SHP77 treated with DMSO at 0.1 percent for 48 hours (cell line): ENCODE measurements at places on chromosomes 6 and 20.
A peak's percentile ranks its signal among the peaks of the same experiment; 100 is the strongest.

- DNase-seq: no peak
These were observed 29.6 kb downstream of the PSMB1 start for GRCh38 chr6:170523256-170524171.

DNA sequence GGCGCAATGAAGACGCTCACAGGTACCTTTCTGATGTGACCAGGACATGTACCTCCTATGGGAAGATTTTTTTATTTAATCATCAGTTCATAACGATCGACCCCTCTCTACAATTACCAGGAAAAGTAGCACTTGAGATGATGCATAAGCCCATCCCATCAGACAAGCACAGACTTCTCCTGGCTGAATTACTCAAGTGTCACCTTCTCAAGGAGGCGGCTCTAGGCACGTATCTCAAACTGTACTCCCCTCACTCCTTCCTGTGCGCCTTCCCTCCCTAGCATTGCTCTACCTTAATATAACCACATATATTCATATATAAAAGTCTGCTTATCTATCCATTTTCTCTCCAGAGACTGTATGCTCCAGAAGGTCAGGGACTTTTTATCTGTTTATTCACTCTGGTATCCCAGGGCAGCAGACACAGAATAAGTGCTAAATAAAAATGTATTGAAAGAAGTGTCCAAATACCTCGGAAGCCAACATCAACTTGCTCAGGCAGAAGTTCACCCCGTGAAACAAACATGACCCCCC lies 71.5 kb downstream of the CNKSR3 start:
- no peak for DNase-seq

DNA sequence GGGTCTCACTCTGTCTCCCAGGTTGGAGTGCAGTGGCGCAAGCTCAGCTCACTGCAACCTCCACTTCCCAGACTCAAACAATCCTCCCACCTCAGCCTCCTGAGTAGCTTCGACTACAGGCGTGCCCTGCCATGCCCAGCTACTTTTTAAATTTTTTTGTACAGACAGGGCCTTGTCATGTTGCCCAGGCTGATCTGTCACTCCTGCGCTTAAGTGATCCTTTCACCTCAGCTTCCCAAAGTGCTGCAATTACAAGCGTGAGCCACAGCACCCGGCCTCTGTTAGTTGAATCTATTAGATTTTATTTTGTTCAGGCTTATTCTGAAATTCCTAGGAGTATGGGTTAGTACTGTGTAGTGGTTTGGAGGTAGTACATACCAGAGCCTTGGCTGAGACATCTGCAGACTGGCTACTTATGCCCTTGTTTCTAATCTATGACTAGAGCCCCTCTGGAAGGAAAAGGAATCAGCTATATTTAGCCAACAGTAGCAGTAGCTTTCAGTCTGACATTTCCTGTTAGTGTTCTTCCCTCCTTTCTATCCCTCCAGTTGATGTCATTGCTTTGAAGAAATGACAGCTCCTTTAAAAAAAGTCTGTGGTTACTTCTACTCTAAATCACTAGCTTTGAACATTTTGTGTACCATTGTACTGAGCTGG lies 74.4 kb downstream of the ITCH start:
- no peak for DNase-seq

DNA sequence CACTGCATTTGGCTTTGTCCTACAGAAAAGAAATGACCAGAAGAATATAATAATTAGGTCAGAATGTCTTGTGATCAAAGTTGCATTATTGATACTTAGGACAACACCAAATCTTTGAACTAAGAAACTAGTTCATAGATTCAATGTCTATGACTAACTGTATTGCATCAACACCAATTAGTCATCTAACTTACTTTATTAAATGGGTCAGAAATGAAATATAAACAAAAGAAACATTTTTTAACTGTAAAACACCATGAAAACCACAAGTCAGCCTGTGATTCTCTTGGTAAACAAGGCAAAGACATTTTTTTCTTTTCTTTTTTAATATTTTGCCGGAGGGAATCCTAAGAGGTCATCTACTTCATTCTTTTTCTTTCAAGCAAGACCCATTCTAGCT lies 114.1 kb upstream of the HDDC2 start:
- no peak for DNase-seq

DNA sequence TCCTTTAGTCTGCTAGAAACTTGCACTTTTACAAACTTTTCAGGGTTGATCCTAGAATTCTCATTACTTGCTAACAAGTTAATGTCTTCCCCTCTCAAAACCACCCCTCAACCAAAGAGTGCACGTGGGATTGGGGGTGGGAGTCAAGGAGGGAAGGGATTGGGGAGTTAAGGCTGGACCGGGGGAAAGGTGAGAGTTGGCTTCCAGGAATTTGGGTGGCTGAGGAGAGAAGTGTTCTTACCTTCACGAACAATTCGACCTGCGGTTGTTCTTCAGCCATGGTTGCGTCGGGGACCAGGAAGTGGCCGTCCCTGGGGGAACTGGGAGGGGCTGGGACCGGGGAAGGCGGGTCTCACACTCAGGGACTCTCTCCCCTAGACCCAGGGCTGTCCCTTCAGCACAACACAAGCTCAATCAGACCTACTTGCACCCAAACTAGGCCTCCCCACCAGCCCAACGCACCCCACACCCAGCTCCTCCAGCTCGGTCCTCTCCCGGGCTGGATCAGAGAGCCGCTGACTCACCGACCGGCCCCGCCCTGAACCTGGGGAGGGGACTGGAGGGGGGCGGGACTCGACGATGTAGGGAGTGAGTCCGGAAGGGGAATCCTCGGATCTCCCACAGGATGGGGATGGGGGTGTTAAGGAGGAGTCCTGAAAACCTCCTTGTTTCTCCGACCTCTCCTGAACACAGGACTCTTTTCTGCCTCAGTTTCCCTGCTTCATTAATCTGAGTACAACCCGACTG lies at the start of gene CLIC1:
CLIC1 (minus strand) TSS at position 510 of the 747 bp plus-strand sequence; CDS start at position 280, 230 bp downstream.
- DNase-seq: peak; percentile 41

GRCh38 chr6:39073471-39074355 lies 25.1 kb downstream of the GLP1R start:
- DNase-seq: no peak

DNA sequence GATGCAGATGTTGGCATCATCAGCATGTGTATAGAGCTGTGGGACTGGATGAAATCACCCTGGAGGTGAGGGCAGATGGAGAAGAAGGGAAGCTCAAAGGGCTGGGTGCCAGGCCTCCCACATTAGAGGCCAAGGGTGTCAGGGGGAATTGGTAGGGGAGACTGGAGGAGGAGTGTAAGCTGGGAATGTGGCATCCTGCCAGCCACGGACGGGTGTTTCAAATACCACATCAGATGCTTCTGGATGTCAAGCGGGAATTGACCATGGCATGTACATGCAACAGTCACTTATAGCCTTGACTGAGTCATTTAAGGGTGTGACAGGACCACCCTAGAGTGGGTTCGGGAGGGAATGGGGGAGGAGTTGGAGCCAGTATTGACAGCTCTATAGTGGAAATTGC lies 9.6 kb downstream of the ERGIC3 start:
- DNase-seq: no peak

DNA sequence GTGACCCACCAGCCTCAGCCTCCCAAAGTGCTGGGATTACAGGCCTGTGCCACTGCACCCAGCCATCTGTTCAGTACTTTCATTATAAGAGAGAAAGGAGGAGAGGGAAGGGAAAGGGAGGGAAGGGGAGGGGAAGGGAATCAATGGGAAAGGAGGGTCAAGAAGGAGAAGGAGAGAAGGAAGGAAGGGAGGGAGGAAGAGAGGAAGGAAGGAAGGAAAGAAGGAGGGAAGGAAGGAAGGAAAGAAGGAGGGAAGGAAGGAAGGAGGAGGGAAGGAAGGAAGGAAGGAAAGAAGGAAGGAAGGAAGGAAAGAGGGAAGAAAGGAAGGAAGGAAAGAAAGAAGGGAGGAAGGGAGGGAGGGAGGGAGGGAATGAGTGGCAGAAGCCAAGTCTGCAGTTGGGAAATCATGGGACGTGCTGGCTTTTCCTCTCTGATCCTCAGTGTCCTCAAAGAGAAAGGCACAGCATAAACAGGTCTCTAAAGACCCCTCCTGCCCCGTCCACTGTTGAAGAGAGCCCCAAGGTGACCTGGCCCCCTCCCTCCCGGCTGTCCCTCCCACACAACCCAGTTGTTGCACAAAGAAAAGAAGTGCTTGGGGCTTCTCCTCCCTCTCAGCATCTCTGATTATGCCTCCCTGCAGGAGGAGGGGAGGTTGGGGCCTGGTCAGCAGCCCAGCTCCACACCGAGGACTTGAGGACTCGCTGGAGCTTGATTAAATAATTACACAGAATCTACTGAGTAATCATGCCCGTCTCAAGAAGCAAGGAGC lies 69.1 kb upstream of the TOP1 start:
- DNase-seq: no peak

GRCh38 chr20:63846888-63847236 lies 14.4 kb upstream of the ABHD16B start:
- DNase-seq: no peak

DNA sequence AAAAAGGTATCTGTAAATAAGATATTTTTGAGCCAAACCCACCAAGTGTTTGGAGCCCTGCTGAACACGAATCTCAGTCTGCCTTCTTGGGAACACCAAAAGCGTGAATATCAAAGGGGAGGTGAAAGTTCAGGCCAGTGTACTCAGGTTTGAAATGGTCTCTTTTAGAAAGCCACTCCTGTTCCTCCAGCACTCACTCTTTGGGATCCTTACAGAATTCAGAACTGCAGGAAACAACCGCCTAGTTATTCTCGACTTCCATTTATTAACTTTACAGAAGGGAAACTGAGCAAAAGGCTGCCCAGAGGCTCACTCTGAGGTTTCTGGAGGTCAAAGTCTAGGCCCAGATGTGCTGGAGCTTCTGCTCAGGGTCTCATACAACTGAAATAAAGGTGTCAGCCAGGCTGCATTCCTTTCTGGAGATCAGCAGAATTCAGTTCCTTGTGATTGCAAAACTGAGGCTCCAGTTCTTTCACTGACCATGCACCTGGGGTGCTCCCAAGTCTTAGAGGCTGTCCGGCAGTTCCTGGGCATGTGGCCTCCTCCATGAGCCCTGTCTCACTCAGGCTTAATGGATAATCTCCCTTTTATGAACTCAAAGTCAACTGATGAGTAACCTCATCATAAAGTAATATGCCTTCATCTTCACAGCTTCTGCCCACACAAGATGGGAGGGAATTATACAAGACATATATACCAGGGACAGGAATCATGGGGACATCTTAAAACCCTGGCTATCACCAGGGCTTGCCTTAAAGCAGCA lies 65.5 kb upstream of the TNFAIP3 start:
- DNase-seq: no peak

DNA sequence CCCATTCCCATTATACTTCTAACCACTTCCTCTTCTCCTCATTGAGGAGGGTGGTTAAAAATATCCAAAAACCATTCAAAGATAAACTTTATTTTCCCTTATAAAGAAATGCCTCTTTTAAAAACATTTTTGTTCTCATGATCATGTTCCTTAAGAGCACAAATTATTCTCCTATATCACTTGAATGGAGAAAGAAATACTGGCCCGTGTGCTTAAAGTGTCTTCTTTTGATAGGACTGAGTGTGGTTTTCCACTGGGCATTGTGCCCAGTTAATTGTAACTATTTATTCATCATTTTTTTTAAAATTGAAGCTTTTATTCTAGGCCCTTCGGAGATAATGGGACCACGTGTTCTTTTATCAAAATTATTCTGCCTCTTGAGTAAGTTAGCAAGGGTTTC lies 871.5 kb downstream of the QKI start:
- no peak for DNase-seq

- DNase-seq: no peak
These were observed 9.8 kb downstream of the PAQR8 start for GRCh38 chr6:52371656-52372191.

DNA sequence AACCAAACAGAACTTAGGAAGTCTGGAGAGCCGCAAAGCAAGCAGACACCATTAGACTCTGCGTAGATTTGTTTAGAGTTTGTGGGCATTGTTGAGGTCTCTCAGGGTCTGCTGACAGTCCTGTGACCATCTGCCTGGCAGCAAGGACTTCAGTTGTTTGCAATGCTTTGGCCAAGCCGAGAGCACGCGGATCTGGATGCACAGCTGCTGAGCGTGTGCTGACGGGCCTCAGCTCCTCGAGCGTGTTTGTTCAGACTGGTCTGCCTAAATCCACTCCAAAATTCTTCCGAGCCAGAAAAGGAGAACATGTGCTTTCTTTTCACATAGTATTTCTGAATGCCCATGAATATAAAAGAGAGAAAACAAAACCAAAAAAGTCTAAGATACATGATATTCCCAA lies 159.0 kb downstream of the ZNF217 start:
- peak; percentile 76 for DNase-seq

DNA sequence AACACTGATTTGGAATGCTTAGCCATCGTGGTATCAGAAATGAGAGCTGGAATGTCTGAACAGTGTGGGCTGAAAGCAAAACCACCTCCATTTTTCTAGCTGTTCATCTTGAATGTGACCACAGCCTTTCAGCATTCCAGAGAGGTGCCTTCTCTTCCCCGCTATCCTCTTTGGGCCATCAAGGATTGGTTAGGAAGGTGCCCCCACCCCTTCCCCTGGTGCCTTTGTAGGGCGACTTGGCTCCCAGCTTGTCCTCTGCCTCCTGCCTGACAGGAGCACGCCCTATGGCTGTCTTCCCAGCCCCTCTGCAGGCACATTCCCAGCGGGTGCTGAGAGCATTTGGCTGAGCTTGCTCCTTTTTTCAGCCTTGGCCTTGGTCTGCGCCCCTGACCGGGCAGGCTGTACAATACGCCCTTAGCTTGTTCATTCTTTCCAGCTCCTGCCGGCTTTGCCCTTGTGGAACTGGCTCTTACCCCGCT lies 97.5 kb downstream of the ARMC2 start:
- peak; percentile 65 for DNase-seq

GRCh38 chr6:142898927-142899895 lies 45.8 kb downstream of the HIVEP2 start:
- no peak for DNase-seq
